ENCODE measurements at places on chromosomes 5 and 9.

DNA sequence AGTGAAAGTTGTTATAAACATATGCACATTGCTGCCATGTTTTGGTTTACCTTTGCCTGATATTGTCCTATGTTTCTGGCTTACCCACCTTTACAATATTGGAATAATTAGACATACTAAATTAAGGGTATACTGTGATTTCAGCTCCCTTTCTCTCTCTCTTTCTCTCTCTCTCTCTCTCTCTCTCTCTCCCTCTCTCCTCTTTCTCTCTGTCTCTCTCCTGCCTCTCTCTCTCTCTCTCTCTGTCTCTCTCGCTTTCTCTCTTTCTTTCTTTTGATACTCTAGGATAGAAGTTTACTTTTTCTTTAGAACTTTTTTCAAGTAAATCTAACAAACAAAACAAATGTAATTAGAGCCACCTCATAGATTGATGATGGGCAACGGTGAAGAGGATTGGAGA is 239.6 kb downstream of the TMEM161B start:
- DNase-seq, result no peak

- no peak for DNase-seq
These were observed 31.8 kb downstream of the TENT4A start for GRCh38 chr5:6744841-6745705.

GRCh38 chr5:61884252-61884855 is 421.7 kb upstream of the KIF2A start:
- DNase-seq, result no peak

DNA sequence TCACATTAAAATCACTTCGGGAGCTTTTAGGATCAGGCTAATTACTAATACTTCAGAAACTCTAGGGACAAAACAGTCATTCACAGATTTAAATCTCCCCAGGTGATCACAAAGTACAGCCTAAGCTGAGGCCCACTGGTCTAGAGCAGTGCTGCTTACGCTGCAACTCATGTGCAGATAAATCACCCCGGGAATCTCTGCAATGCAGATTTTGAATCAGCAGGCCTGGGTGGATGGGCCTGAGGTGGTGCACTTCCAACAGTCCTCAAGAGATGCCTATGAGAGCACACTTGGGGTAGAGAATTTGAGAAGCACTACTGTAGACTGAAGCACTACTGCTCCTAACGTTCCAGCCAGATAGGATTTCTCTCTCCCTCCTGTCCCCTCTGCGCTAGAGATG is 28.4 kb downstream of the CSF1R start:
- DNase-seq, result no peak

GRCh38 chr9:112091810-112092209 is 83.3 kb downstream of the SUSD1 start:
- no peak for DNase-seq

GRCh38 chr9:75998096-75998780 is 107.8 kb downstream of the PCSK5 start:
- no peak for DNase-seq

GRCh38 chr5:167790462-167791260 is 500.8 kb upstream of the WWC1 start:
- DNase-seq, result no peak

GRCh38 chr9:37117956-37118355 is 2.4 kb upstream of the ZCCHC7 start:
- DNase-seq, result no peak

Measured in stimulated activated CD8-positive, alpha-beta memory T cell treated with anti-CD3 and anti-CD28 coated beads, Interleukin-15, amount 100 ng/mL, for 24 hours (primary cell).